ENCODE measurements at places on chromosomes 12 and 14. TPM values are rescaled to one million over a fixed set of nuclear protein-coding genes. Genes with fewer than 3 reads are reported as not detected.

Gene CCDC88C
- 189 TPM for total RNA-seq

Gene MAP1LC3B2
- 2.3 TPM for total RNA-seq

Gene SLC10A1
- not detected for total RNA-seq

Gene SERPINA9
- total RNA-seq: not detected

Gene TTC9
- 12.5 TPM for total RNA-seq

Gene CLEC1B
- not detected for total RNA-seq
